NCI-H524 (cell line): ENCODE measurements at places on chromosomes 3 and 15.

- no peak for DNase-seq
Measured at GRCh38 chr3:178749471-178749870, 213.2 kb downstream of the KCNMB2 start.

DNA sequence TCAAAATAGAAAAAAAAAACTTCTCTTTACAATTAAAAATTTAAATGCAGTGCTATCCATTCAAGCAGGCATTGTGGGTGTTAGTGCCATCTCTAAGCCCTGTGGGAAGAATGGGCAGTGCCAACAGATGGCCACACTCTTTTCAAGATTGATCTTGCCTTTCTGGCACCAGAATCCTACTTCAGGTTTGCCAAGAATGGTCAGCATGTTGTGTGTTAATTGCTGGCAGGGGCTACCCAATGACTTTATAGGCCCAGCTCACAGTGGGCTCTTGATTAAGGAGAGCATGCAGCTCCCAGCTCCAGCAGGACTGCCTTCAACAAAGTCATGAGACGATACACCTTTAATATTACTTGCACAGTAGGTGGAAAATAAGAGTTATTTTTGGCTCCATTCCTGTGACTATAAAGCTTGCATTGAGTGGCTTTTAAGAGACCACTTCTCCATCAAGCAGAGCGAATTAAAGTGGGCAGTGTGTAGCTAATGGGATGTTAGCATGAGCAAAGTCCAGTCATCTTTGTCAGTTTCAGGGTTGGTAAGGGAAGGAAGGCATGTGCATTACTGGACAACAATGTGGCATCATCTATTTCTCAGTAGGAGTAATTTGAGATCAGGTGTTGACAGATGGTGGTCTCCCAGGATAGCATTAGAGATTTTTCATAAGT, 476.8 kb downstream of the C3orf38 start:
- peak; percentile 97 for DNase-seq

GRCh38 chr3:134838599-134838998, 43.5 kb downstream of the EPHB1 start:
- no peak for DNase-seq

DNA sequence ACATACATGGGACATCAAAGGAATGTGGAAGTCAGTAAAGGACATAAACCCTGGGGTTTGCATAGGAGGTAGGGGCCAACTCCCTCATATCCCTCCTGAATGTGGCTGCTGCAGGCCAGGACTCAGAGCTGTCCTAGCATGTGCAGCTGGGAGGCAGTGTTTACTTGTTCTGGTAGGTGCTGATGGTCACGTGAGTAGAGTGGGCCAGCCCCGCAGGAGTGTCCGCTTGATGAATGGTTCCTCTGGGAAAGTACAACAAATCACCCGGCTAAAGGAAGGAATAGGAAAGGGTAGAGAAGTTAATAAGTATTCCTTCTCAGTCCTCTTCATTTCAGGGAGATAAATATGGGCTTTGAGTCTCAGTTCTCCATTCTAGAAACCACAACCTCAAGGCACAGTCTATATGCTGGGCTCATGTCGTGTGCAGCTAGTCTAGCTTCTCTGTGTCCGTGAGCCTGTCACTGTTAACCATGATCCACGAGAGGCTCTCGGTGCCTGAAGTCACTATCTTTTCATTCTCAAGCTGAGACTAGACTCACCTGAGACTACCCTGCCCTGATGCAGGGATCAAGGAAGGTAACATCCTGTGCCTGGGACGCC, 17.9 kb downstream of the RIOX2 start:
- no peak for DNase-seq

- no peak for DNase-seq
Measured at GRCh38 chr3:196813903-196814302, 53.8 kb upstream of the SENP5 start.

GRCh38 chr3:146536681-146537080, 7.7 kb downstream of the PLSCR1 start:
- DNase-seq = no peak

DNA sequence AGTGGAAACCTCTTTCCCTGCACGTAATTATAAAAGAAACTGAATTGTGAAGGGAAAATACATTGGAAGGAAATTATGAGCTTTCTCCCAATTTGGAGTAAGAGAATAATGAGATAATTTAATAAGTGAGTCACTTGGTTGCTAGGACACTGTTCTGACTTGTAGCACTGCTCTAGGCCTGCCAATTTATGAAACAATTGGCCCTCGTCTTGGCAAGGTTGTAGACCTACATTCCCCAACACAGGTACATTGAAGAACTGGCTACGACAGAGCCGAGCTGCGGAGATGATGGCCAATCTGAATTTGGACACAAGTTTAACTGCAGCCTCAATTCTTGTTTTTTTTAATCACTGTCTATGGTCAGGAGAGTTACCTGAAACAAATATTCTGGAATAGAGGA, 674.1 kb downstream of the MECOM start:
- DNase-seq = no peak

DNA sequence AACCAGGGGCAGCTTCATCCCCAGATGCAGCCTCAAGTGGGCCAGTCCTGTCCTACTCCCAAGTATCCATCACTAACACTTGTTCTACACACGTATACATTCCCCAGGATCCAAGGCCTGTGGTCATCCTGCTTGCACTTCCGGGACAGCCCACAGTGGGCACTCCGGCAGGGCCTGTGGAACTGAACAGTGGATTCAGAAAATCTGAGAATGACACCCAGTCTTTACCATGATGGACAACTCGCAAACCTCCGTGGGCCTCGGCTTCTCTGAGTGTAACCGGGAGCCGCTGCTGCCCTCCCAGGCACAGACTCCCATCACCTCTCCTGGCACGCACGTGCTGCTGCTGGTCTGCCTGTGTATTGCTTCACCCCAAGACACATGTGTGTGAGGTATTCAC, 59.6 kb downstream of the ATP10A start:
- DNase-seq = no peak

DNA sequence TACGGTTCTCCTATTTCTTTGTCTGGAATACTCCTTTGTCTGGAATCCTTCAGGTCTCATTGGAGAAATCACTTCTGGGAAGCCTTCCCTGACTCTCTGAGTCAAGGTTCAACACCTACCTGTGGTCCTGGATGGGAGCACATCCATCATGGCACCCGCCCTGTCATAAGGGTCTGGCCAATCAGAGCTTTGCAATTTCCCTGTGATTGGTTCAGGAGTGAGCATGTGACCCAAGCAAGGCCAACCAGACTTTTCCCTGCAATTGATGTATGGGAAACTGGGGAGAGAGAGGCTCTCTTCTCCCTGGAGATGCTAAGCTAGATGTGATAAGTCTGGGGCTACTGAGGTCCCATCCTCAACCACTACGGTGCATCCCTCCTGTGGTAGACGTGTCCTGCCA, 8.1 kb downstream of the FAM3D start:
- DNase-seq = no peak

DNA sequence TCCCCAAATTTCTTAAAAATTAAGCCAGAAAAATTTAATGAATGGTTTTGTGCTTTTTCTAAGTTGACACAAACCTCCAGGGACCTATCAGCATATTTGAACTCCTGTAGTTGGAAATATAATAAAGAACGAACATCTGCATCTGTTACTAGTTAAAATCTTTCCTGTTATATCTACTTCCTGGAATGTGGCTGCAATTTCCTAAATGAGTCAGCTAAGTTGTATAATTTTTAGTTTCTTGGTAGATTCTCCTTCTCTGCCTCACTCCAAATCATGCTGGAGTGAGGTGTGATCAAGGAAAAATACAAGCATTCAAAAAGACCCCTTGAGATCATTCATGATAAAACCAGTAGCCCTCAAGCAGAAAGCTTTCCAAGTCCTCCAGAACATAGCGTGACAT, 106.2 kb upstream of the MCTP2 start:
- no peak for DNase-seq

DNA sequence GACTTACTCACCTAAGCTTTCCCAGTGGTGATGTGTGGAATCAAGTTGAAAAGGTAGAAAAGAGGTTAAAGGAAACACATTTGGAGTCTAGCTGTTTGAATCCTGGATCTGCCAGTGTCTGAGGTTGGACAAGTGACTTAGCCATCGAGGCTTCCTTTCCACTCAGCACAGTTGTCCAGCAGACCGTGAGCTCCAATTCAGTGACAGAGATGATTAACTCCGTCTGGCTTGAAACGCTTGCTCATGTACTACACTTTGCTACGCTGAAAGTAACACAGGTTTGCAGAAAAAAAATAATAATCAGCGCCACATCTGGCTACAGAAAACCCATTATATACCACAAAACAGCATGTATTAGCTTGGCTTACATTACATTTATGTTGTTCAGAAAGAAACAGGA, 364.9 kb upstream of the MCTP2 start:
- peak; percentile 13 for DNase-seq

DNA sequence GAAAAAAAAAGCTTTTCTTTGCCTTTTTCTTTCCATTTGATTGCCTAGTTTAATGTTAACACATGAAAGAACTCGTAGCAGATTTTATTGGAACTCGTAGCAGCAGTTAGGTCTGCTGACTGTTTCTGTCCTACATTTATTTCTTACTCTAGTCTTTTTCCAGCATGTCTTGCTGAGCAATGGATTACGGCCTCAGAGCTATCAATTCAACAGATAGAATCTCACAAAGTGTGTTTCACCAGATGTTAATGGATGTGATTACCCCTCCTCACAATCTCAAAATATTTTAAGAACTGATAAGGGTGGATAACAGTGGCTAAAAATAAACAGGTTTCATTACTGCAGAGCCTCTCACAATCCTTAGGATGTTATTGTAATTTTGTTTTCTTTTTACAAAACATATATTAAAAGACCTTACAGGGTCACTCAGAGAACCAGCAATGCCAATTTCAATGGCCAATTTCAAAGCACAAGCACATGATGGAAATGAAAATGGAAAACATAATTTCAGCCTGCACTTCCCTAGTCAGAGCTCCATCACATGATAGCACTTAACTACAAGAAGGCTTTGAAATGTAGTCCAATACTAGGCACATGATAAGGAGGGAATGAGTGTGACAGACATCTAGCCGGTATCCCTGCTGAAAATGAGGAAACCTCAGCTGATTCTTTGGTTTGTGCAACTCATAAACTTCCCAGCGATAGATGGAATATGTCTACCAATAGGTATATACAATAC, 838.1 kb upstream of the SEMA6D start:
- no peak for DNase-seq

GRCh38 chr3:8650583-8651416, 6.2 kb upstream of the SSUH2 start:
- no peak for DNase-seq

- no peak for DNase-seq
Measured at GRCh38 chr3:184663756-184664155, 48.1 kb downstream of the MAGEF1 start.

DNA sequence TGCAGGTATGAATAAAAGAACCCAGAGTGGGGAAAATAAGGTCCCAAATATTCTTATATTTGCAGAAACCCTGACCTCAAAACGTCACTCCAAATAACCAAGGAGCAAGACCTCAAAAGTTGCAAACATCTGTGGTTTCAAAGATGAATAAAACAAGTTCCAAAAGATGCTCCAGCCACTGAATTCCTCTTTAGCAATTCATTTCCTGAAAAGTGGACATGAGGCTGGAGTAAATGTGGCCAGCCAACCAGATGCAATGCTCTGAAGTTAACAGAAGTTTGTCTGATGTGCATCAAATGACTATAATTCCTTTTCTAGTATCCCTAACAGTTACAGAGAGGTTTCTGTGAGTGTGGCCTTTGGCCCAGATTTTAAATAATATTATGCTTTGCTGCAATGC, 71.2 kb upstream of the WNT5A start:
- no peak for DNase-seq

DNA sequence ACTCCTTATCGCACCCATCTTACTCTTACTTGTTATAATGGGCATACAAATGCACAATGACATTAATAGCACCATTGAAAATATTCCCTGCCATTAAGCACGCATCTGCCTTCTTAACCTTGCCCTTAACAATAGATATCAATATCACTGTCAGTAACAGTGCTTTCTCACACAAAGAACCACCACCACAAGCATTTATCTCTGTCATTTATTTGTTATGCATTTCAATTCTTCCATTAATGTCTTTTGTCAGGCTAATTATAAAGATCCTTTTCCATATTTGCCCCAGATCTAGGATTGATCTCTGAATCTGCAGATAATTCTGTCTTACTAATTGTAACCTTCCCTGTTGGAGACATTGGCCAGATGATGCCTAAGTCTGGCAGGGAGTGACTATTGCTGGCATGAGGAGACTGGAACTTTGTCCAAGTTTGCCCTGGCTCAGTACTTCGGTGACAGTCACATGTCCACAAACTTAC, 419.6 kb upstream of the TGFBR2 start:
- DNase-seq = no peak

DNA sequence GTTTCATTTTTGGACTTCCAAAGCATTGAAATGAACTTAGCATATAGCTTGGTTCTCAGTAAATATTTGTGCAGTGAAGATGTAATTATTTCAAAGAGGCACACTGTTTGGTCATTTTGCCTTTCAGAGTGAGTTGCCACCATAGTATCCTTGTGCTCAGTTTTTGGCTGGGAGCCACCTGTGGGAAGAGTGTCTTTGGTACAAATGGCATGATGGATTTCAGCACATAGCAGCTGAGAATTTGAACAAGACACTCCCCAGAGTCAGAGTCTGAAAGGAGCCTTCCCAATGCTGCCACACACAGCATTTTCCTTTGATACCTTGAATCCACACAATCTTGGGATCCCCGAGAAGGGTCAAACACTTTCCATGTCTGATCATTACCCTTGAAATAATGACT, 897.2 kb upstream of the ARPP21 start:
- no peak for DNase-seq

DNA sequence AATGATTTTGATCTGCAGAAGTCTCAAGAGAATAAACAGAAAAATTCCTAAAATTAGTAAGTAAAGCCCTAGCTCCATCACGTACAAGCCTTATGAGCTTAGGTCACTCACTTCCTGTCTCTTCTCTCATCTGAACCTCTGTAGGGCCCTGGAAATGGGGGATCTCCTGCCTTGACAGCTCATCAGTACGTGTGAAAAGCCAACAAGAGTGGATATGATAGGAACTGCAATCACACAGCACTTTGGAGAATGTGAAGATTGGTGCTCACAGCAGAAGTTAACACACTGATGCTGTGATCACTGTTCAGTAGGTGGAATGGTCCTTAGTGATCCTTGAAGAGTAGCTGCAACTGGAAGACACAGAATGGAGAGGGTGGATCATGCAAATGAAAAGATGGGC, 27.8 kb upstream of the ALDH1L1 start:
- no peak for DNase-seq

- no peak for DNase-seq
Measured at GRCh38 chr3:141328286-141329166, 39.8 kb upstream of the ZBTB38 start.

- peak; percentile 47 for DNase-seq
Measured at GRCh38 chr3:104604326-104605010, 762.2 kb upstream of the ALCAM start.

DNA sequence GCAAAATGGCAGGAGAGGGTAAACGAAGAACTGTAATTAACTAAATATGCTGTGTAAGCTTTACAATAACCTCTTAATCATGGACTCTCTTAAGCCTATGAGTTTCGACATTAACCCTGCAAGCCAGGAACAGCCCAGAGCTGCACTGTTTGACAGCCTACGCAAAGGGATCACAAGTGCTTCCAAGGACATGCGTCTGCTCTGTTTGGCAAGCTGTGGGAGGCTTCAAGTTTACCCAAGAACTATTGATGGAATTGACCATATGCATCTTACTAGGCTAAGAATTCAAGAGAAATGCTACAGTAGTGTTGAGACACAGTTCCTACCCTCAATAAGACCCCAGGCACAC, 66.0 kb downstream of the PDZRN3 start:
- no peak for DNase-seq
